ENCODE measurements at places on chromosomes 1 and 21.

- peak; percentile 98 for DNase-seq
Observed at GRCh38 chr1:56424744-56425493, 154.4 kb downstream of the PLPP3 start.

DNA sequence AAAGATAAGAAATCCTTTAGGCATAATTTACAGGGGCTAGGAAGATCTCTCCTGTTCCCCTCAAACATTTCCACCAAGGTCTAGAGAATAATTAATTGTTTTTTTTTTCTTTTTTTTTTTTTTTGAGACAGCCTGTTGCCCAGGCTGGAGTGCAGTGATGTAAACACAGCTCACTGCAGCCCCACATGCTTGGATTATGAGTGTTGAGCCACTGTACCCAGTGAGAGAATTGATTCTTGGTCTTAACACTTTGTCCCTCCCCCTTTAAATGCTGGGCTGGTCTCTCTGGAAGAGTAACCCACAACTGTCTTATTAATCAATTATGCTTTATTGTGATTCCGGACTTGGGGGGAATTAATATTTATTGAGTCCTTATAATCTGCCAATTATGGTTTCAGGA, 33.4 kb downstream of the ATF3 start:
- DNase-seq = no peak

- DNase-seq = no peak
Observed at GRCh38 chr1:211192227-211192626, 58.3 kb upstream of the KCNH1 start.

- DNase-seq = no peak
Observed at GRCh38 chr1:209355415-209355814, 228.1 kb upstream of the CAMK1G start.

DNA sequence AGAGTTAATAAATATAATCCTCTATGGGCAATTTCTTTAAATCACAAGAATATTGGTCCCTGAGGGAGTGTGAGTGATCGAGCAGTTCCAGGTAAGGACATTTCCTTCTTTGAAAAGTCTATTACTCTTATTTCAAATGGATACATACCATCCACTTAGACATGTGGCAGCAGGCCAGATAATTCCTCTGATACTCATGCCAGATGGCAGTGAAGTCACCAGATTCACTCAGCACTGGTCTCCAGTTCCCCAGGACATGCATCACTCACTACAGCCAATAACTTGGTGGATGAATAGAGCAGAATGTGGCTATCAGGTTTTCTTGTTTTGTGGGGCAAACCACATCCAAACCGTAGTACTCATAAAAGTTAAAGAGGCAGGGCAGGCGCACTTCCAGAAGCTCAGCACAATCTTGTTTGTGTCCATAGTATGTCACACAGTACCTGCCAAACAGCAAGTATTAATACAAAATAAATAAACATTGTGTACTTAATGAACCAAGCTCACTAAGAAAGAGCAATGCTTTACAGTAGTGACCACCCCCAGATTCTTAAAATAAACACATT, 74.2 kb upstream of the CD53 start:
- DNase-seq = peak; percentile 90

DNA sequence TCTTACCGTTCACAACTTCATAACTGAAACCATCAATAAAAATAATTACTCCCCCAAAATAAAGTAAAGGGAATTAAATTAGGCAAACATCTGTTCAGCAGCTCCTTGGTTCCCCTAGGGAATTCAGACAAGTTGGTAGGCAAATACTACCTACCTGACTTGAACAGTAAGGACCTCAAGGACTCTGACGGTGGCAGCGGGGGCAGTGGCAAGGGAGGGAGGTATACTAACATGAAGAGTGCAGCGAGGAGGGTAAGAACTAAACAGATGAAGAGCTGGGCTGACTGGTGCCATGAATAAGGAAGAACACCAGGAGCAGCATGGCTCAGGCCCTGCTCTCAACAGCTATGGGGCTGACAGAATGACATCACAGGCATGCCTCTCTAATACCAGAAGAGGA, 33.1 kb downstream of the MTOR start:
- DNase-seq = peak; percentile 26

DNA sequence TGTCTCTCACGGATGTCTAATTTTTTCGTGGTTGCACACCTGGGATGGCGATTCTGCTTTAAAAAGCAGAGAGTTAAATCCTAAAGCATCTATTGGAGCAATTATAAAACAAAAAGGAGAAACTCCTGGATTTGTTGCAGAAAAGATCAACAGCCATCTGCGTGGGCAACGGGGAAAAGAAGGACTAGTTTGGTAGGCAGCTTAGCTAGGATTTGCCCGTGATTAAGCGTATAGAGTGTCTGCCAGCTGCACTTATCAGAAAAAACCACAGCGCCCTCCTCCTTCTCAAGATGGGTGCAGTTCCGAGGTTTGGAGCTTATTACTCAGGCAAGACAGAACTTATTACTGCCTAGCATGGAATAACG, 526 bp upstream of the SLC25A24 start:
- DNase-seq = peak; percentile 61

DNA sequence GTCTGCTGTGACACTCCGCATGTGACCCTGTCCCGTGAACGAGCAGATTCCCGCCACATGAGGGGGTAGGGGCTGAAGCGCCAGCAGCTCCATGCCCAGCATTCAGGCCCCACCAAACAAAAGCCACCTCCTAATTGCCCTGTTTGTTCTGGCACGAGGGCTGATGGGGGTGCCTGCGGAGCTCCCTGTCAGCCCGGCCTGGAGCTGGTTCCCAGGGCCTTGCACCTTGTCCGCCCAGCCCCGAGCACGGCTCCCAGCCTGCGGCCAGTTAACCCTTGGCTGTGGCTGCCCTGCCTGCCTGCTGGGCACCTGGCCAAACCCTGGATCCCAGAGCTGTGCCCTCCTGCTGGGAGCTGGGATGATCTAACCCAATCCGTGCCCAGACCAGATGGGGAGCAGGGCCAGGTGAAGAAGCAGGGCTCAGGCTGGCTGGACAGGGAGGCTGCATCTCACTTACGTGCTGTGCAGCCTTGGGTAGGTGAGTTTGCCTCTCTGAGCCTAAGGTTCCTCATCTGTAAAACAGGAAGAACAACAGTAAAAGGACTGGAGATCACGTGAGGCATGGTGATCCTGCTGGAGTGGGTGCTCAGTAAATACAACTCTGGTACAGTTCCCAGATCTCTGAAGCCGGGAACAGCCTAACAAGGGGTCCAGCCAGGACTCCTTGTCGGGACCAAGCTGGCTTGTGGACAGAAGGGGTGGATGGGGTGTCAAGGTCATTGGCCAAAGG, 110.9 kb upstream of the IFFO2 start:
- DNase-seq = no peak

GRCh38 chr1:119794876-119795240, 16.4 kb downstream of the REG4 start:
- no peak for DNase-seq

GRCh38 chr1:153578490-153578889, 12.8 kb upstream of the S100A2 start:
- no peak for DNase-seq

DNA sequence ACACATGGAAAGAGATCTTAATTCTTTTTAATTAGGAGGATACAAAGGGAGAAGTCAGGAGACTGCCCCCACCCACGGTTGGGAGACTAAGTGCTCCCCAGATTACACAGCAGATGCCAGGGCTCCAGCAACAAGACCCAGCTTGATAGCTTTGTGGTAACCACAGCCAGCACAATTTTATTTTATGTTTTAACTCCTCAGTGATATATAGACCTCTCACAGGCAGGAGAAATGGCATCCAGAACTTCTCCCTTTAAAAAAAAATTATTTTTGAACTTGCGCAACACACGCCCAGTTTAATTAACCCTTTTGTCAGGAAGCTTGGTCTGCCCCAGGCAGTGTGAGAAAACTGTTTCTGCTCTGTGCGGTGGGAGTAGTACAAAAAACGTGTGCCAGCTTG, 62.6 kb upstream of the ACOT11 start:
- DNase-seq = no peak

- peak; percentile 8 for DNase-seq
Observed at GRCh38 chr1:32247983-32248889, 1.2 kb downstream of the FAM167B start.

- DNase-seq = no peak
Observed at GRCh38 chr1:178702146-178702545, 22.9 kb upstream of the RALGPS2 start.

DNA sequence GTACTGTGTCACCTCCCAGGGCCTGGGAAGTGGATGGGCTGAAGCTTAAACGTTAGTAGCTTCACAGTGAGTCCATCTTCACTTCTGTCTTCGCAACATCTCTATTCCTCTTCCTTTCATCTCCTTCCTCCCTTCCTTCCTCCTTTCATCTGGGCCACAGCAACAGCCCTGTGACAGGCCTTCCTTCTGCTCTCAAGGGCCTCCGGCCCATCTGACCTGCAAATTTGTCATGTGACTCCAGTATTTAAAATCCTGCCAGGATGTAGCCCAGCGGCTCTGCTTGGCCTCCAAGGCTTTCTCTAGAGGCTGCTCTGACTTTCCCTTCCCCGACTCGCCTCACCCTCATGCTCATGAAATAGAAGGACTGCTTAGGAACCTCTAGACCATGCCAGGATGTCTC, 10.9 kb upstream of the BATF3 start:
- DNase-seq = no peak

All from NCI-H524 treated with DMSO at 0.1 percent for 48 hours (cell line).